ENCODE measurements at places on chromosomes 5 and 9.
A peak's percentile ranks its signal among the peaks of the same experiment; 100 is the strongest.

DNA sequence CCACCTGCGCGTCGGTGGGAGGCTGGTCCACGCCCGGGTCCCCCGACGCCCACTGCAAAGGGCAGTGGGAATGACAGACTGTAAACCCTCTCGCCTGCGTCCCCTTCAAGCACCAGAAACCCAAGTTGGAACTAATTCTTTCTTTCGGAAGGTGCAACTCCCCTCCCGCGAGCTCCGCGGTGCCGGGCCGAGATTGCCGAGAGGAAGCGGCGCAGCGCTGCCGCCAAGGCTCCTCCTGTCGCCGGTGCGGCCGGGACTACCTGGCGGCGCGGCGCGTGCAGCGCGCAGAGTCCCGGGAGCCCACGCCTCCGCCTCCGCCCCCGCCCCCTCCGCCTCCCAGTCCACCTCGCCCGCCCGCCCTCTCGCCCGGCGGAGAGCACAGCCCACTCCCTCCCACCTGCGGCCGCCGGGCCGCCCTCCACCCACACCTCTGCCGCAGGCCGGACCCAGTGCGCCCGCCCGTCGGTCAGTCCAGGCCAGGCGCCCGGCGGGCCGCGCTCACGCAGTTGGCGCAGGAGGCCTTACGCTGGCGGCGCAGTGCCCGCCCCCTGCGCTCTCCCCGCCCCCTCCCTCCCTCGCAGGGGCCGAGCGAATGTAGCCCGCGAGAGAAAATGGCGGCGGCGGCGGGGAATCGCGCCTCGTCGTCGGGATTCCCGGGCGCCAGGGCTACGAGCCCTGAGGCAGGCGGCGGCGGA lies at the start of gene MAP3K1:
Gene MAP3K1 (plus strand): TSS at position 587 of the 695 bp plus-strand sequence. CDS start 25 bp downstream, at position 612.
- DNase-seq = peak; percentile 67

DNA sequence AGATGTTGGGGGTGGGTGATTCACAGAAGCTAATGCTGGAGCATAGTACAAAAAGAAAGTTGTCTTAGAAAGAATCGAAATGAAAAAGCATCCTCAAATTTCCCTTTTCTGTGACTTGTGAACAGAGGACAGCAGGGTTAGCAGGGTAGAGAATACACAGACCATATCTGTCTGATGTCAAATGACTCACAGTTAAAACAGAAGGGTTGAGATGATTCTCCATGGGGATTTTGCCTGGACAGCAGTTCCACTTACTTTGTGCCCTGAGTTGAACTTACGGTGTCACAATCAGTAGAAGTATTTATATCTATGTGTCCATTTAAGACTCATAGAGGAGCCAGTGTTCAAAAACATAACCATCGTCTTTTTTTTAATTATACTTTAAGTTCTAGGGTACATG lies 801.6 kb downstream of the KCTD16 start:
- no peak for DNase-seq

DNA sequence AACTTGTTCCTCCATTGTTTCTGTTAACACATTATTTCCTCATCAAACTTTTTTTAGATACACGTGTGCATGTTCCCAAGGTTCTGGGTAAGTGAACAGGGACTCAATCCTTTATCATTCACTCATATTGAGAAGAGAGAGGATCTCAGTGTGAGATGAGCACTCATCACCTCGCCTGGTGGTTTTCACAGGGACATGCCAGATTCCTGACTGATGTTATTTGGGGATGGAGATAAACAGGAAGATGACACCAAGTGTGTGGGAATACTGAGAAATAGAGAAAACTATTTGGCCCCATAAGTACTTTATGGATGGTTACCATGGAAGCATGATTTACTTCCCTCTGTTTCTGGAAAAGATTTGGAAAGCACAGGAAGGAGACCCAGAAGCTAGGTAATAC lies 533.3 kb upstream of the DMAC1 start:
- DNase-seq = no peak

GRCh38 chr5:146101646-146102045 lies 3.7 kb downstream of the PLAC8L1 start:
- no peak for DNase-seq

GRCh38 chr5:137641148-137641547 lies 94.7 kb downstream of the KLHL3 start:
- no peak for DNase-seq
